SW480 (cell line): ENCODE measurements at places on chromosomes 6 and 20.

- no peak for DNase-seq
These were observed 59.5 kb upstream of the RNF144B start for GRCh38 chr6:18327626-18328025.

GRCh38 chr6:119443993-119444641, 94.6 kb upstream of the MAN1A1 start:
- DNase-seq = no peak

GRCh38 chr6:6883011-6883410, 224.8 kb upstream of the RREB1 start:
- peak; percentile 16 for DNase-seq

- DNase-seq = no peak
These were observed 82.0 kb downstream of the EZR start for GRCh38 chr6:158737082-158737709.

DNA sequence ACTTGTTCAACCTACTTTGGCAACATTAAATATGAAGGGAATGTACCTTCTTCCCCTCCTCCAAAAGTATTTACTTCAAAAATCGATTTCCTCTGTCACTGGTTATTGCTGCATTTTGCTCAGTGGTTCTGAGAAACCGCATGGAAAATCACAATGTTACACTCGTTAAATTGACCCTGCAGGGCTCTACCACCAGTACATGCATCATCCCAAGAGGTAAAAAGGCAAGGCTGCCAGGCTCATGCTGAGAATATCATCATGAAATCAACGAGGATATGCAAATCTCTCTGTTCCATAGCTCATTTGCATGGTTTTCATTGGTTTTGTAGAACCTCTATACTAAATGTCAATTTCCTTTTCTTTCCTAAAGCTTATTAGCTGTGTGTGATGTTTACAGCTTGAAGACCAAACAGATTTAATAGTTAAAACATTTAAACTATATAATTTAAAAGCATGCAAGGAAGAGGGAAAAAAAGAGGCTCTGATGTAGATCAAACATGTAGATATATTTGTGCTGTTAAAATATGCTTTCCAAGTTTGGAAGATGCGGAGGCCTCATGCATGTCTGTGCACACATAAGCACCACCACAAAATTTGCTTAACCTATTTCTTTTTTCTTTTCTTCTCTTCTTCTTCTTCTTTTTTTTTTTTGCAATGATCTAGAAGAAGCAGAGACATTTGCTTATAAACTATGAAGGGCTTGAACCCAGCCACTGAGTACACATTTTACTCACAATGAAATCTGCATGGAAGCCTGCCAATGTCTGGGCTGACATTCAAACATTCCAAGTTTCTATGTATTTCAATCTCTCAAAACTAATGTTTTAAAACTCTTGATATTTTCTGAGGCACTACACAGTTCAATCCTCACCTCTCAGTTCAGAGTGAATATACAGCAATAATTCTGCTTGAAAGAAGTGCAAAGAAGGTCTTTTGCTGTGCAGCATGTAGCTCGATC, 194.0 kb downstream of the GMPR start:
- no peak for DNase-seq

DNA sequence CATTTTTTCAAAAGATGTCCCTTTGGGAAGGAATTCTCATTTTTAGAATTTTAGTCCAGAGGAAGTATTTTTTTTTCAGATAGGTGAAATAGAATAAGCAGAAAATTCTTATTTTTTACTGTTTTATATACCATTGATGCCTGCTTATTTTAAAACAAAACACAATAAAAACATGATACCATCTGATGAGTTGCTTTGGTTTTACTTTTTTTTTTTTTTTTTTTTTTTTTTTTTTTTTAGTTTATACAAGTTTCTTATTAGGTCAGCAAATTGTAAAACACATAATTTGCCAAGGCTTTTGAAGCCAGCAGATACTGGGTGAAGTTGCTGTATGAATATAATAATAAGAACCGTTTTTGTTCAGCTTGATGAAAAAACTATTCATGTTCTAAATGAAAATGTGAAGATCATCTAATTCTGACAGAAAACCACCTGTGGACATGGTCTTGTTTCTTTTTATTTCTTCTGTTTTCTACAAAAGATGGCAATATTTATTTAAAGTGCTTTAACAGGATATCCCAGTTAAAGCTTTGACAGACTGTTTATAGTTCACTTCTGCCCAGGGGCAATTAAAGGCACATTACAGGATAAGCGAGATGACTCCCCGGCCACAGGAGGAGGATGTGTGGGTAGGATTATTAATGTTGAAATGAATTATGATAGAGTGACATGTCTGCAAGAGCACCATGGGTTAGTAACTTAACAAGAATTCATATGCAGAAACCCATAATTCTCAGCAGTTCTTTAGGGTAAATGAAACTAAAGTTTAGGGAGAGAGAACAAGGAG, 31.1 kb downstream of the MYB start:
- DNase-seq = no peak

DNA sequence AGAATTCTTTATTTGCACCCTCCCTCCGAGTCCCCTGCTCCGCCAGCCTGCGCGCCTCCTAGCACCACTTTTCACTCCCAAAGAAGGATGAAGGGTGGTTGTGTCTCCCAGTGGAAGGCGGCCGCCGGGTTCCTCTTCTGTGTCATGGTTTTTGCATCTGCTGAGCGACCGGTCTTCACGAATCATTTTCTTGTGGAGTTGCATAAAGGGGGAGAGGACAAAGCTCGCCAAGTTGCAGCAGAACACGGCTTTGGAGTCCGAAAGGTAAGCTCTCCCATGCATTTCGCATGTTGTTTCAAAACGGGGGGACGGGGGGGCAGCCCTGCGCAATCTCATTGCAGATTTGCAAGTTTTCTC, 357 bp downstream of the PCSK2 start:
- no peak for DNase-seq

GRCh38 chr6:14170128-14170527, 52.6 kb downstream of the CD83 start:
- no peak for DNase-seq

DNA sequence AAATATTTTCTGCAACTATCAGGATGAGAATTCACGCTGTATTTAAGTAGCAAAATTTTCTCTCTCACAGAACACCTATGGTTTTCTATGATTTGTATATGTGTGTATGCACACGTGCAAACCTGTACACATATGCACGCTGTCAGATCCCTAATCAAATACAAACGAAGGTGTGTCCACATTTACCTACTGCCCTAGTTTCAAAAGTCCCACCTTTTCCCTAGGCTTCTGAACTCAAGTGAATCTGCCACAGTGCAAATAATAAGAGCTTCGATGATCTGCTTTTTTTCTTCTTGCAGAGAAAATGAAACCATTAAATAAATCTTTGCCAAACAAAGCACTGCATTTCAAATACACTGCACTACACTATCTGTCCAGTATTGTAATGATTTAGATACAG, 6.5 kb downstream of the HIVEP2 start:
- DNase-seq = no peak

- peak; percentile 17 for DNase-seq
These were observed 17.4 kb upstream of the PRDM13 start for GRCh38 chr6:99589290-99589672.

DNA sequence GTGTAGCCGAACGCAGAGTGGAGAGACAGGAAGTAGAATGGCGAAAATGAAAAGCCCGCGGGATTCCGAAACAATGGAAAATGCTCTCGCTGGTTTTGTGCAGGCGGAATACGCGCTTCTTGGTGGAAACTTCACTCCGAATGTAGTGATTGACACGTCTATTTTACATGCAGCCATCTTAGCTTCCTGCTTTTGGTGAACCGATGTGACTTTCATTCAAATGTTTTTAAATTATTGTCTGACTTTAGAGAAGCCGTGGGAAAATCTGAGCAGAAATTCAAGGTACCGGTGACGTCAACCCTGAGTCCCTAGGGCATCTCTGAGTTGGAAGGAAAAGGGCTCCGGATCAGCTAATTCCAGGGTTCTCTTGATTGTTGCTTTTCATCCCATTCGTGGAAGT, 11.4 kb downstream of the GPX5 start:
- DNase-seq = peak; percentile 2

GRCh38 chr6:121000381-121000780, 333.9 kb downstream of the TBC1D32 start:
- no peak for DNase-seq

DNA sequence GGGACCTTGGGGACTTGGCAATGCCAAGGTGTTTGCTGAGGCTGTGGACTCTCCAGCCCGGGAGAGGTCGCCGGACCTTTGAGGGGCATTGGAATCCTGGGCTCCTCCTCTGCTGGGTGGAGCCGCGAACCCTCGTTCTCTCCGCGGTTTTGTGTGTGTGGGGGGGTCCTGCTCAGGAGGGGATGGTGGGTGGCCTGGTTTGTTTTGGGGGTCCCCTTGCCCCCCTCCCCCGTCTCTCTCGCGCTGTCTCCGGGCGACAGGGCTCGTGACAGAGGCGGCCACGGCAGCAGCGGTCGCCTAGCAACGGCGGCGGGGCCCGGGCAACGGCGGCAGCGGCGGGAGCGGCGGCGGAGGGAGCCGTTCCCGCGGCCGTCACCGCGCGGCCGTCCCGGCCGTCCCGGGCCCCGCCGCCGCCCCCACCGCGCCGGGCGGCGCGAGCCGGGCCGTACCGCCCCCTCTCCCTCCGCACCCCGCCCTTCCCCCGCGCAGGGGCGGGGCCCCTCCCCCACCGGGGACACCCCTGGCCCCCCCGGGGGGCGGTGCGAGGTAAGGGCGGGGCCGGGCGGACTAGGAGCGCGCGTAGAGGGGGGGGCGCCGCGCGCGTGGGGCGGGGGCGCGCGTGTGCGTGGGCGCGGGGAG, 7.8 kb downstream of the SYNGAP1 start:
- DNase-seq = no peak

- no peak for DNase-seq
These were observed 432.5 kb downstream of the CD109 start for GRCh38 chr6:74128536-74128935.

- peak; percentile 64 for DNase-seq
These were observed 296.4 kb downstream of the PAX1 start for GRCh38 chr20:22001886-22002285.

DNA sequence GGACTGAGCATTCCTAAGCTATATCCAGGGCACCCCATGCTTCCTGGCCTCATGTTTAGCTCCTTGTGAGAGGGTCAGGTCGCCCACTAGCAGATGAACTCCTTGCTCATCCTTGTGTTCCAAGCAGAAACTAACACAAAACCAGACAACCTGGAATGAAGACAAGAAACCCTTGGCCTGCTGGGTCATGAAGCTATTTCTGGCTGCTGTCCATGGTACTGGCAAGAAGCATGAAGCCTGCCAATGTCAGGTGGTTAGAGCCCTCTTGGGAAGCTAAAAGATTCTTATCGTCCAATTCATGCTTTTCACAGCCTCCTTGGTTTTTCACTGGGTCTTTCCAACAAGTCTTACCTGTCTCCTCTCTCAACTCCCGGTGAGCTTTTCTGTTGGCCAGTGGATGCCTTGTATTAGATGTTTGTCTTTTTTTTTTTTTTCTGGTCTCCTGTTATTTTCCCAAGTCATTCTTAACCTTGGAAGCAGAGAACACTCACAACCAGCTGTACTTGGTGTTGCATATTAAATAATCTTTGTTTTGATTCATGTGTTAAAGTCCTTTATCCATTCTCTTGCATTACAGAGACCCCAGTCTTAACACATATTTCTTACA, 180.3 kb downstream of the ANKRD60 start:
- DNase-seq = peak; percentile 61

DNA sequence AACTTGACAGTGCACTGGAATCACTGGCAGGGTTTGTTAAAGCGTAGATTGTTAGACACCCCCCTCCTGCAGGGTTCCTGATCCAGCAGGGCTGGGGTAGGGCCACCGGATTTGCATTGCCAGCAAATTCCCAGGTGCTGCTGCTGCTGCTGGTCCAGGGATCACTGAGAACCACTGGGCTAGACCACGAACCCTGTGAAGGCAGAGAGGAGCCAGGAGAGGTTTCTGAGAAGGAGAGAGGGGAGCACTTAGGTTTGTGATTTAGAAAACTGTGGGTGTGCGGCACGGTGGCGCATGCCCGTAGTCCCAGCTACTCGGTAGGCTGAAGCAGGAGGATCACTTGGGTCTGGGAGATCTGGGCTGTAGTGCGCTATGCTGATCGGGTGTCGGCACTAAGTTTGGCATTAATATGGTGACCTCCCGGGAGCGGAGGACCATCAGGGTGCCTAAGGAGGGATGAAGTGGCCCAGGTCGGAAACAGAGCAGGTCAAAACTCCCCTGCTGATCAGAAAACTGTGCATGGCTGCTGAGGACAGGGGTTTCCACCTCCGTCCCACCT, 53.6 kb upstream of the FAM83D start:
- DNase-seq = no peak

GRCh38 chr20:63503524-63503923, 4.6 kb upstream of the EEF1A2 start:
- DNase-seq = no peak

DNA sequence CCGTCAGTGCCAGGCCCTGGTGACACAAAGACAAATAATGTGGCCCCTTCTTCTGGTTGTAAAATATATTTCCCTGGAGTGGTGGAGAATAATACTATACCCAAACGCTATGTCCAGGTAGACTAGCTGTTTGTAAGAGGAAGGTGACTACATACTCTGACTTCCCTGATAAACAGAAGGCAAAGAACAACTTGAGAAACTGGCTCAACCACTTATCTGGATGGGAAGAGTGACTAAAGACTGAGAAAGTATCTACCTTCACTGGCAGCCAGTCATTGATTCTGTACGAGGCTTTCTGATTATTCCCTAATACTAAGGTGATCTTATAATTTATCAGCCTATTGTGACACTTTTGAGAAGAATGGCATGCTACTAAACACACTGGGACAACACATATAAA, 569.7 kb downstream of the EPHA7 start:
- no peak for DNase-seq

- no peak for DNase-seq
These were observed at the start of gene TCP11 for GRCh38 chr6:35141007-35141655. Gene TCP11 (minus strand): TSS chr6:35141339. CDS start chr6:35140870, 469 bp downstream.

GRCh38 chr20:46056027-46056833, 27.2 kb downstream of the SLC12A5 start:
- DNase-seq = no peak

DNA sequence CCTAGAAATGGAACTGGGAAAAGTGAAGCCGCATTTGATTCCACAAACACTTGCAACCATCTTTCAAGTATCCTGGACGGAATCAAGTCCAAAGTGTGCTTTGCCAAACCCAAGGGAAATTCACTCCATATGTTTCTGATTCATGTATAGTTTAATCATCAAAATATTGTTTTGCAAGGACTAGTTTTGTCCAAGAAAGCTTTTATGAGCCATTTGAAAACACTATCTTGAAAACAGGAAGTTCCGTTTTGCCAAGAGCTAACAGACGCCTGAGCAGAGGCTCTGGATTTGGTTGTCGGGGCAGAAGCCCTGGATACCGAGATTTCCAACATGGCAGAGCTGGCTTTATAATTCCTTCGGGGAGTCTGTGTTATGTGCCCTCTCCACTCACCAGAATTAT, 251.1 kb downstream of the PHACTR1 start:
- DNase-seq = no peak

- DNase-seq = peak; percentile 36
These were observed 32.4 kb upstream of the TCP11 start for GRCh38 chr6:35173427-35174087.

DNA sequence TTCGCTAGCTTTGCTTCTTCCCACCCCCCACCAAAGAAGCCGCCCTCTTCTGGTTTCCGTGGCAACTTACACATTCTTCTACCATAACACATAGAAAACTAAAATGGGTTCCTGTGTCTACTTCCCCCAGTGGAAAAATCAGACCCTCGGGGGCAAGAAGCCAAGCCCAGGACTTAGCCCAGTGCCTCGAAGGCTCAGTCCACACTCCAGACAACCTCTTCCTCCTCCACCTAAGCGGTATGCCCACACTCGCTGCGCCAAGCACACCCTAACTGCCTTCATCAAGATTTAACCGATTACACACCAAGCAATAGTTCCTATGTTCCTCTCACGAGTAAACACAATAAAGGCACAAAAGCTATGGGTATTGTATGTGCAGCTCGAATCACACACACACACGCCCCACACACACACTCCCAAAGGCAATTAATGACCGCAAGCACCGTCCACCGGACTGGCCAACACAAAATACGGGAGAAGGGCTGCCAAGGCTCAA, 537 bp downstream of the PPIL4 start:
- DNase-seq = peak; percentile 32
